ENCODE measurements at places on chromosomes 2 and 18. TPM values are rescaled to one million over a fixed set of nuclear protein-coding genes. Genes with fewer than 3 reads are reported as not detected.

- DNase-seq: no peak
Observed at GRCh38 chr2:86323273-86324021, 14.0 kb downstream of the REEP1 start.

GRCh38 chr2:112024231-112024630, 30.8 kb upstream of the TMEM87B start:
- DNase-seq: no peak

The NXPH2 gene
- 13.0 TPM for polyA plus RNA-seq

DNA sequence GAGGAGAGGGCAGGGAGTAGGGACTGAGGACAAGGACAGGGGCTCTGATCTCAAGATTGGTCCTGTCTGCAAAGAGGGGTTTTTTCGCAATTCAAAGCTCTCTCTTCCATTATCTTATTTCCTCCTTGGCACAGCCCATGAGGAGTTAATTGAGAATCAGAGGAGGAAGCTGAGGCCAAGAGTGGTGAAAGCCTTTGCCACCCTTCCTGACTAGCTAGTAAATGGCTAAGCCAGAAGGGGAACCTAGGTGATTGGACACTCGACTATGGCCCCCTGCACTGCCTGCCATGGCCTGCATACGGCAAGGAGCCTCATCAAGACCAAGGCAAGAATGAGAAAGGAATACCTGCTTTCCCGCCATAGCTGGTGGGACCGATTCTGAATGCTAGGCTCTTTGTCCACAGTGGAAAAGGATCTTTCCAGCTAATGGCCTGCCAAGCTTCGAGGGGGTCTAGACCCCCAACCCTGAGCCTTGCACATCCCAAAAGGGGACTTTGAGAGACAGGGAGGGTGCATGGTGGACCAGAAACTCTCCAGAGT, 237.9 kb downstream of the HAUS1 start:
- DNase-seq: no peak

The DSG4 gene
- polyA plus RNA-seq: not detected

DNA sequence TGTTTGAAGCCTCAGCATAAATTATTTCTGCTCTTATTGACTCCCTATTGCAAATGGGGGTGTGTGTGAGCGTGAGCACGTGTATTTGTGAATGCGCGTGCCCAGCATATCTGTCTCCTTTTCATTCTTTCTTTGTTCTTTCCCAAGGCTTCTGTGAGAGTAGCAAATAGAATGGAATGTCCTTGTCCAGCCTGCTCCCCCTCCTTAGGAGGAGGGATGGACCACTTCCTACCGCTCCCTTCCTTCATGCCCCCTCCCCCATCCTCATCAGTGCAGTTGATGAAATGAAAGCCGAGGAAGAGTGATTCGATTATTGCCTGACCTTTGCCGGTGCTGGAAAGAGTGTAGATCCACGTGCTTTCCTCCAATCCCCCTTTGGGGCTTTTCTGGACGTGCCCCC, 102.0 kb downstream of the CPO start:
- peak; percentile 36 for DNase-seq

The ARHGEF4 gene
- 16.6 TPM for polyA plus RNA-seq

DNA sequence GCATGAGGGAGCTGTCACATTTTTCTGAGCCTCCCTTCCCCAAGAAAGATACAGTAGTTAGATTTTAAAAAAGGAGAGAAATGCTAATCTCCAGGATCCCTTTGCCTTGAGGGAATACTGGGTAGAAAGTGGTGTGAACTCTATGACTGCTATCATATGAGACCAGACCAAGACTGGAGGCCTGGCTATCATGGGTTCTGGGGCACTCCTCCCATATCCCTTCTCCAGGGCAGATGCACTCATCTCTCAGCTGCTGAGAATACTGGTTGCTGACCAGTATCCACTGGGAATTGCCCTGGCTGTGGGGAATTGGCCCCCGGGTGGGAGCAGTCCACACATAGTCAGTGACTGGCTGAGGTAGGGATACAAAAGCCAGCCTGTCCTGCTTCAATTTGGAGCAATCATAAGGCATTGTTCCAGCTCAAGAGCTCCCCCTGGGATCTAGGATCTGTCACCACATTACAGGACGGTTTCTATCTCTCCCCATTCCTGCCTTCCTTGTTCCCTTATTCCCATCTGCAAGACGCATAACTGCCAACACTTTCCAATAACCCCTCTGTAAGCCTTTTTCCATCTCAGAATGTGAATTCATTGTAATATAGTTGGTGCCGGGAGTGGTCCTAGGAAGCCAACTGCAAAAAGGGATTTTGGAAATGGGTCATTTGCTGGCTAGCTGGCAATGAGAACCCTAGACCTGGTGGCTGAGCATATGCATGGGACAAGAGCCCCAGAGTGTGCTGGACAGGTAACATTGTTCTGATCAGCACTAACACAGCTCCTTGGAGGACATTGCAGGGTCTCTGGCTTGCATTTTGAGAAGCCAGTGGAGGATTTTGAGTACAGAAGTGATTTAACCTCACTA, 35.4 kb upstream of the REEP1 start:
- DNase-seq: no peak

The SGPP2 gene
- 1.4 TPM for polyA plus RNA-seq

The GPR35 gene
- polyA plus RNA-seq: 1.3 TPM

The CRYBA2 gene
- polyA plus RNA-seq: not detected

DNA sequence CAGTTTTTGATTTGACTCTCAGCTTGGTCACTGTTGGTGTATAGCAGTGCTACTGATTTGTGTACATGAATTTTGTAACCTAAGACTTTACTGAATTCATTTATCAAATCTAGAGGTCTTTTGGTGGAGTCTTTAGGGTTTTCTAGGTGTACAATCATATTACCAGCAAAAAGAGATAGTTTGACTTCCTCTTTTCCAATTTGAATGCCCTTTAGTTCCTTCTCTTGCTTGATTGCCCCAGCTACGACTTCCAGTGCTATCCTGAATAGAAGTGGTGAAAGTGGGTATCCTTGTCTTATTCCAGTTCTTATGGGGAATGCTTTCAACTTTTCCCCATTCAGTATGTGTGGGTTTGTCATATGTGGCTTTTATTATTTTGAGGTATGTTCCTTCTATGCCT, 312.9 kb upstream of the REV1 start:
- no peak for DNase-seq

The ATRAID gene
- 95.7 TPM for polyA plus RNA-seq

The GALNT5 gene
- 2.9 TPM for polyA plus RNA-seq

DNA sequence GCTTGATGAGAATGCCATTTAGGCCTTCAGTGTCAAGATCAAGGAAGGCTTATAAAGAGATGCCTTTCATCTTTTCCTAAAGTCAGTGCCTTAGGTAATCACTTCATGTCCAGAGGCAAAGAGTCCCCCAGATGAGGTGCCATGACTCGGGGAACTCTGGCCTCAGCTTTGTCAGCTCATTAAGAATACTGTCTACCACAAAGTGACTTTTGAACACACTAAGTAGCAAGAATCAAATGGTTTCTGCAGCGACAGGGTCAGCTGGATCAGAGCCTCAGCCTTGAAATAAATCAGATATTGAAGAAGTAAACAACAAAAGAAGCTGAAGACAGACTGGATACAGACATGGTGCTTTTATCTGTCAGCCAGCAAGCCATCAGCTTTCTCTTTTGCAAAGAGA, 120.1 kb upstream of the SLC39A10 start:
- no peak for DNase-seq

The CRACDL gene
- polyA plus RNA-seq: 2.5 TPM

DNA sequence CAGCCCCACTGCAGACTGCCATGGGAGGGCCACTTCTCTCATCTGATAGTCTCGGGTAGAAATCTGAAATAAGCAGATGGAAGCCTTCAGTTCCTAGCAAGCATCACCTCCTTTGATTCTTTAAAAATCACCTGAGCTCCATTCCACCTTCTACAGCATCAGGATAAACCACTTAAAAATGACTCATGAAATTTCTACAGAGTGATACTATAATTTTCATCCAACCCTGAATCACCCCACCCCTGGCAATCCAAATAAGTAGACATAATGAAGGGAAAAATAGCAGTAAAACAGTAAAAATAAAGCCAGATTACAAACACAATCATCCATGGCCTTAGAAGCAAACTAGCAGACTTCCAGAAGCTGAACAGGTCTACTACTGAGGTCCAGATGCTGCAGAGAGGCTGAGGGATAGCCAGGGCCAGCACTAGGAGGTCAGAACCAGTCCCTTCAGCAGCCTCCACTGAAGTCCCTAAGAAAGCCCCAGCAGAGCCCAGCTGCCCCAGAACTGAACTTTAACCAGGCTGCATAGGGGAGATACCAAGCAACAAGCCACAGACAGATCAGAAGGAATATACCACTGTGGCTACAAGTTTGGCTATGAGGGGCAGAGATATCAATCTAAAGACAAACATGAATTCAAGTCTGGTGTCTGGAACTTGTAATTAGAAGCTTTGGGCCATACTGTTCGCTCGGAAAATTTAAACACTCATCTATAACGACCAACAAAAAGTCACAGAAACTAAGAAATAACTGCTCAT, 54.7 kb upstream of the RNU4ATAC start:
- DNase-seq: no peak

The RGPD8 gene
- polyA plus RNA-seq: 2.1 TPM

DNA sequence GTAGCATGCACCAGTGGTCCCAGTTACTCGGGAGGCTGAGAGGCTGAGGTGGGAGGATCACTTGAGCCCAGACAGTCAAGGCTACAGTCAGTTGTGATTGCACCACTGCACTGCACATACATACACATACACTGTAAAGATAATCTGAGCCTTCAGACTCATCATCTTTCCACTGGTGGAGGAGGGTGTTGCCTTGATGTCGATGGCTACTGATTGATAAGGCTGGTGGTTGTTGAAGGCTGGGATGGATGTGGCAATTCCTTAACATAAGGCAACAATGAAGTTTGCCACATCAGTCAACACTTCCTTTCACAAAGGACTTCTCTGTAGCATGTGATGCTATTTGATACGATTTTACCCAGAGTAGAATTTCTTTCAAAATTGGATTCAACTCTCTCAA, 118.8 kb downstream of the IKZF2 start:
- no peak for DNase-seq

- DNase-seq: no peak
Observed at GRCh38 chr2:71891155-71891554, 256.5 kb downstream of the CYP26B1 start.

- no peak for DNase-seq
Observed at GRCh38 chr2:62216113-62216512, 20.2 kb downstream of the B3GNT2 start.

The CD226 gene
- polyA plus RNA-seq: 0.60 TPM

The AFF3 gene
- 5.3 TPM for polyA plus RNA-seq

DNA sequence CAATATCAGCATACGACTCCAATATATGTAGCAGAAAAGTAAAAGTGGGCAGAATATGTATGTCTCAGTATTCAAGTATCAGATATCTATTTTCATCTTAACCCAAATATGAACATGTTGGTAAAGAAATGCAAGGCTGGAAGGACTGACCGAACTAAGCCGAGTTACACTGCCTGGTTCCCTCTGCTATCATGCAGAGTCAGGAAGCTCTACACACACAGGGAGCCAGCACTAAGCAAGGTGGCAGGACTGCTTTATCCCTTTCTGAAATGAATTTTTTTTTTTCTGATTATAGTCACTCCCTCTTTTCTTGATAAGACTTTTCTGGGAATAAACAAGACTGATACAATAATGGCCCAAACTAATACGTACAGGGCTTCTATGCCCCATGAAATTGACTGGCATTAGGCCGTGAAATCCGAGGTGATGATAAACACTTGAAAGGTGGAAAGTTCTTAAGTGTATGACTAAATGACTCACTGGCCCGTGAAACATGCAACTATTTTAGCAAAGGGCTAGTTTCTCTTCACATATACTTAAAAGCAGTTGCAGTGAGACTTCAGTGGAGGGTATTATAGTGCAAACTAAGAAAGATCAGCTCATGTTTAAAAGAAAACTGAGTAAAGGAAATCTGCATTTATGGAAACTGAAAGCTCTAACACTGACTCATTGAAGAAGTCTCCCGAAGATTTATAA, 14.9 kb downstream of the DPP4 start:
- DNase-seq: no peak

The CHRND gene
- 88.9 TPM for polyA plus RNA-seq

The SYT4 gene
- polyA plus RNA-seq: not detected

DNA sequence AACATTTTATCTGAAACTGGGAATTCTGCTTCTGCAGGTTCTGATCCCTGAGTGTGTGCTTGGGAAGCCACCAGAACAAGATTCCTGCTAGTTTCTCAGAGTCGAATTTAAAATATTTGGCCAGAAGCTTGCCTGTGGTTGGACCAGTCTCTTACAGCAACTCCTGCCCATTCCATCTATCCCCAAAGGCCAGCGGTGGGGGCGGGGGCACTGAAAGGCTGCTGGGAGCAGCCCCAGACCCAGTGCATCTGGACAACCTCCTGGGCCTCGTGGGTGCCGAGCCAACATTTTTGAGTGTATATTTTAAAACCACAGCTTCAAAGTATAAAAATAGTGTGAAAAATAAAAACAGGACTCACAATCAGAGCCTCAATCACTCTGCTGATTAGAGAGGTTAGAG, 38.6 kb upstream of the ZFP36L2 start:
- no peak for DNase-seq

- DNase-seq: no peak
Observed at GRCh38 chr2:133025004-133025403, 355.0 kb upstream of the LYPD1 start.

DNA sequence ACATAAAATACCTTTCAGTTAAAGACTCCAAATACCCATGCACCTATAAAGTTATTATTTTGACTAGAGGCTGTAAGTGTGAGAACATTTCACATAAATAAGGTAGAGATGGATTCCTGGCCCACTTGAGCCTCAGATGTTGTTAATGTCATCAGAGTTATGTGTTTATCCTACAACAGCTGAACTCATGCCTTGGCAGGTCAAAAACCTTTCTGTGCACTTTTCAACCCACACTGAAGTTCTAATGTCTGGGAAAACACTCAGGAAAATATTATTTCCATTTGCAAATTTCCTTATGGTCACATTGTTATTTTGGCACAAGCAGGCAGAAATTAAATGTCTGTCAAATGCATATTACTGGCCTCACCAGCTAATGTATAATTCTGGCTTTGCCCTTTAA, 209.2 kb downstream of the LNPK start:
- DNase-seq: peak; percentile 77

The TTN gene
- polyA plus RNA-seq: 226 TPM

DNA sequence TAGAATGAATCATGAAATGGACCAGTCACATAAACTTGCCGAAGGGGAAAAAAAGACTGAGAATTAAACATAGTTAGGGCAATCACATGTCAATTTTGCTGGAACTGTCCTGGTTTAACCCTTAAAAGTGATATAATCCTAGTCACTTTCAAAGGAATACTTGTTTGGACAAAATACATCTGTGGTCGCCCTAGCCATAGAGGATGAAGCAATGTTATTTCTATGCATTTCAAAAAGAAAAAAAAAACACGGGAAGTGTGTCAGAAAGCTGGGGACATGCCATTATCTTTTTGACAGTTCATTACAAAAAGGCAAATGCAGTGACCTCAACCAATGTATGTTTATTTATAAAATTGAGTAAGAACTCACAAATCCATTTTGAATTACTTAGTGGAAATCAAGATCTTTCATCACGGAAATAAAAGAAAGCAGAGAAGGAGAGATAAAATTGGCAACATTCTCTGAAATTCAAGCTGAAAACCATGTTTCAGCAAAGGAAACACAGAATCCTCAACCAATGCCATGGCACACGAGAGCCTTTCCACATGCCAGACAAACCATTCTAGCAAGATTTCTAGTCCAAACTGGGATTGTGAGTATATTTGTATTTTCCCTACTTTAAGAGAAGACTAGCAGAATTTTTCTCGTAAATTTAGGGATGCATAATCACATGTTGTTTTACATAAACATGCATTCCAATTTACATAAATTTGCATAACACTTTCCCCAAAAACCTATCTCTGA, 854.3 kb upstream of the ACVR2A start:
- DNase-seq: peak; percentile 38

All from muscle of back (tissue), 13 donors.